ENCODE measurements at places on chromosomes 12 and 14.

DNA sequence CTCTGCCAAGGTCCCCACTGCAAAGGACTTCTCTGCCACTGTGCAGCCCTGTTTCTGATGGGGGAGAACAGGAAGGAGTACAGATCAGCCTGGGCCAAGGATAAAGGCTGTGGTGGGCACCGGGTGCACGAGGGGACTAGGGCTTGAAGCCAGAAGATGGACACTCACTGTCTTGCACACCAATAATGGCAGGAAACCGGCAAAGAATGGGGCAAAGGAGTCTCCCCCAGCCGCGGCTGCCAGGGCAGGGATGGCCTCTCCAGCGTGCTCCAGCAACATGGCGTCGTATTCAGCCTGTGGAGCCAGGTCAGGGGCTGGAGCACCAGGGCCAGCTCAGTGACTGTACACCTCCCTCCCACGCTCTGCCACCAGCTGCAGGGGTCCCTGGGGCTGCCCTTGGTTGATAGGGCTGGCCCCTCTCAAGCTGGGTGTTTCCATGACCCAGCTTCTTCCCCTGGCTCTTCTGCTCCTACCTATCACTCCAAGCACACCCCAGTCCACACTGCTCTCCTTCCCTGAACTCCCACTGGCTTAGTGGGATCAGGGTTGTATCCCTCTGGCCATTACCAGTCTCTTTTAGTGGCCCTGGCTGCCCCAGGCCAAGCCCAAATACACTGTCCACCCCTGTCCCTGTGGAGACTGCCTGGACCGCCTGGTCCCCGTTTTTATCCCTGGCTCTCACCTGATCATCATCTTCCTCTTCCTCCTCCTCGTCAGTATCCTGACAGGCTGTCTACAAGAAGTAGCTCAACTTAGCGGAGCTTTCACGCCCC, 6.3 kb downstream of the IPO4 start:
- no peak for DNase-seq

DNA sequence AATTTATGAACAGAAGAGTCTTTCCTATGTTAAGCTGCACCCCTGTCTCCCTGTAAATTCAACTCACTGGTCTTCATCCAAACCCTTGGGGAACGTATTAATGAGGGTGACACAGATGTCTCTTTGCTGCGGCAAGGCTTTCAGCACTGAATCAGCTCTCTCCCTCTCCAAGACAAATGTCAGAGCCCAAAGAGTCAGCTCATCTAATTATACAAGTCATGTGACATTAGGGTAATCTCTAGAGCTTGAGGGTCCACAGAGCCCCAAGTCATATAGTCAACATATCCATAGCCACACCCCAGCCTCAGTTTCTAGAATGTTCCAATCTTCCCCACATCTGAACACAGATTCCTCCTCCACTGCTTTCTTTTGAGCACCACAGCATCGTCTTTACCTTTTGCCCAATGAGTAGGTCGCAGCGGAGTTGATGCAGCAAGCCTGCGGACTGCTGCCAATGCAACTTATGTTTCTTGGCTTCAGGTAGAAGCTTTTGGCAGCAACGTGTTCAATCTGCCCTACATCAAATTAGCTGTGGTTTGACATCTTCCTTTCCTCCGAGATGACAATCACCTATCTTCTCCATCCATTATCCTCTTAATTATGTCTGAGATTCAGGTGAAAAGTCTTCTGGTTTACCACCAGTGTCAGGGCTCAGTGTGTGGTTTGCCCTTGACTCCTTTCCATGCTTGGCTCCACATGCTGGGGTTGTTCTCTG, 5.3 kb downstream of the BATF start:
- DNase-seq: no peak

DNA sequence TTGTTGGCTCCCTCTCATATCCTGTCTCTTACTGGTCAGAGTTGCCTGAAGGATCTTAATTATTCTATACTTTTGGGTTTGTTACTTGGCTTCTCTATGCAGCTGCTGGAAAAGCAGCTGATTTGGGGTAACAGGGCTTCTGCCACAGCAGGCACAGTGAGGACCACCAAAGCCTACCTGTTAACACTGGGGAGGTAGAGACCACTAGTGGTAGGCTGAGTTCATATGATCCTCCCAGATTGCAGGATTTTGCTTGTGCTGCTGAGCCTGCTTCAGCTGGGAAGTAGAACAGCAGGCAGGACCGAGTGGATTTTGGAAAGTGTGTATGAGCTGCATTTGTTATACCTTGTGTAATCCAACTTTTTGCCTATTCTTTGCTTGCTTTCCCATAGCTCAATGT, 34.1 kb downstream of the RCOR1 start:
- no peak for DNase-seq

- no peak for DNase-seq
These were observed 207.1 kb downstream of the ANO4 start for GRCh38 chr12:101001669-101002068.

GRCh38 chr12:110023059-110023980, 24.1 kb downstream of the ANKRD13A start:
- DNase-seq: no peak

- DNase-seq: no peak
These were observed 93.3 kb downstream of the DAAM1 start for GRCh38 chr14:59281609-59282377.
